Right forelimb (tissue), 1 donor: ENCODE measurements at places on chromosomes 12 and 14.

- DNase-seq, result peak; percentile 78
Observed at GRCh38 chr14:89349171-89350008, 67.6 kb downstream of the FOXN3 start.

- DNase-seq, result no peak
Observed at GRCh38 chr12:22667122-22667521, 42.2 kb downstream of the ETNK1 start.

- DNase-seq, result no peak
Observed at GRCh38 chr12:45977620-45978019, 12.8 kb downstream of the SCAF11 start.

DNA sequence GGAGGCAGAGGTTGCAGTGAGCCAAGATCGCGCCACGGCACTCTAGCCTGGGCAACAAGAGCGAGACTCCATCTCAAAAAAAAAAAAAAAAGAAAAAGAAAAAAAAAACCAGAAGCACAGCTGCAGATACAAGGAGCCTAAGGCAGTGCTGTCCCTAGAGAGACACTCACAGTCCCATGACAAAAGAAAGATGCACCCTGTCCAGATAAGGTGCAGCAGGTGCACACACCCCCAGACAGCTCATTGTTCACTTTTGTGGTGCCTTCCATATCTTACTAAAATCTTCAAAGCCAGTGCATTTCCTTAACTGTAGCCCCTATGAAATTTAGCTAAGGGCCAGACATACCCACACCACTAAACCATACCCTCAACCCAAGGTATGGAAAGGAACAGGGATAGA is 7.7 kb upstream of the NRL start:
- DNase-seq, result no peak

GRCh38 chr14:77325746-77326094 is 4.9 kb downstream of the GSTZ1 start:
- DNase-seq, result no peak

- DNase-seq, result no peak
Observed at GRCh38 chr12:70214972-70215617, 28.1 kb upstream of the CNOT2 start.

- DNase-seq, result no peak
Observed at GRCh38 chr14:92427096-92427495, 86.5 kb upstream of the RIN3 start.

GRCh38 chr14:29444805-29445204 is 482.8 kb downstream of the PRKD1 start:
- no peak for DNase-seq

DNA sequence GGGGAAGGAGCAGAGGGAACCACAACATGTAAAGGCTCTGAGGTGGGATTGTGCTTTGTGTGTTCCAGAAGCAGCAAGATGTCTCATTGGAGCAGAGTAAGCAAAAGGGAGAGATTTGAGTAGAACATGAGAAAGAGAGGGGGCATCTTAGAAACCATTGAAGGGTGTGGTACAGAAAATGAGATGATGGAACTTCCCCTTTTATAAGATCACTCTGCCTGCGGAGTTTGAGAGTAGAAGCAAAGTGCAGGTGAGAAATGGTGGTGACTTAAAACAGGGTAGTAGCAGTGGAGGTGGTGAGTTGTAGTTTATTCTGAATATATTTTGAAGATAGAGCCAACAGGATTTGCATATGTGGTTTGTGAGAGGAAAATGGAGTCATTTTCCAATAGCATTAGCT is 56.0 kb downstream of the FBXO34 start:
- no peak for DNase-seq

GRCh38 chr14:70265422-70265821 is 76.7 kb upstream of the SLC8A3 start:
- no peak for DNase-seq

DNA sequence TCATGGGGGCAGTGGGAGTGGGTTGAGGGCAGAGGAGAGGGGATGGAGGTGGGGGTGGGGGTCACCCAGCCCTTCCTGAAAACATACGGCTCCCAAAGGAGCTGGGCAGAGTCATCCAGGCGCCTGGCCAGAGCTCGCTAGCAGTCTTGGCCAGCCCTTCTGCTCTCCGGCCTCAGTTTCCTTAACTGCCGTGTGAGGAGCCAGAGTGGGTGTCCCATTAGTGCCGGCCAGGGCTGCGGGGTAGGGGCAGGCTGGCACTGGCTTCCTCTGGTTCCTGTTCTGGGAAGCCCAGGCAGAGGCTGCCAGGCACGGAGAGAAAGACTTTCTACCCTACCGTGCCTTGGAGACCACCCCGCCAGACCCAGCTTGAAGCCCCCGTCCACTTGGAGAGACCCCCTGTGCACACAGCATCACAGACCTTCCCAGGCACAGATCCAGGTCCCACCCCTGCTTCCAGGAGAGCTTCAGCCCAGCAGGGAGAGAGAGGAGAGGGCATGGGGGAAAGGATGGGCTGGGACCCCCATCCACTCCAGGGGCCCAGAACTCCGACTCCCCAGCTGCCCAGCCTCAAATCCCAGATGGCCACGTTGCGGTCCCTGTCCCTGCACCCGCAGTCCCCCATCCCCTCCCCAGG is 93.3 kb downstream of the RFLNA start:
- DNase-seq, result no peak
